ENCODE measurements at places on chromosomes 11 and 22.

DNA sequence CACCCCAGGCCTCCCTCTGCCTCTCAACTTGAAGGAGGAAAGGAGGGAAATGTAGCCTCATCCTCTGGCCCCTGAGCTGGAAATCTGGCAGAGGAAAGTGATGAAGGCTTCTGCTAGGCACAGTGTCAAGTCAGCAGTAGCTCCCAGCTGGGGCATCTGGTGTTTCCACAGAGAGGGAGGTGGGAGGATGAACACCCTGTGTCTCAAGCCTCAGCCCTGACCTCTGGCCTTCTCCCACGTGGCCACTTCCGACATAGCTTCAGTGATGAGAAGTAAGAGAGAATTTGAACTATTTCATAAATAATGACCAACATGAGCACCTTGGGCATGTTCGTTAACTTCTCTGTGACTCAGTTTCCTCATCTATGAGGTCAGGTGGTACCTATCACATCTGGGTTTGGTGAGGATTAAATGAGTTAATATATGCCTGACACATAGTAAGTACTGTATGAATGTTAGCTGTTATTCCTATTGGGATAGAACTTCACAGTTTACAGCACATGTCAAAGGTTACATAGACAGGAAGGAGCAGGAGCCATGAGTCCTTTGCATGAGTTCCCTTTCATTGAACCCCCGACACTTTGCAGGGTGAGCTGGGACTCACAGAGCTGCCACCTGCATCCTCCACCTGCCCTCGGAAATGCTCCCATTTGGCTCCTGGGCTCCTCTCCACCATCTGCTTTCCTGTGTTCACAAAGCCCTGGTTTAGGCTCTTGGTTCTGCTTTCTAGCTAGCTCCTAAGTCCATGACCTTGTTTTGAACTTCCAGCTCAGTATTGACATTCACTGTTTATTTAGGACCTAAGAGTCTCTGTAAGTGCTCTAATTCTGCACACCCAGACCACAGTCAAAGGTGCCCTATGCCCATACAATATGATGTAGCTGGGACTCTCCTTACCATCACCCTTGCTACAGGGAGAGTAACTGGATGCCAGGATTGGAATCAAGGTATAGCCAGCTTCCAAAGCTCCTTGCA, 61.7 kb downstream of the CSNK2A3 start:
- DNase-seq, result no peak

DNA sequence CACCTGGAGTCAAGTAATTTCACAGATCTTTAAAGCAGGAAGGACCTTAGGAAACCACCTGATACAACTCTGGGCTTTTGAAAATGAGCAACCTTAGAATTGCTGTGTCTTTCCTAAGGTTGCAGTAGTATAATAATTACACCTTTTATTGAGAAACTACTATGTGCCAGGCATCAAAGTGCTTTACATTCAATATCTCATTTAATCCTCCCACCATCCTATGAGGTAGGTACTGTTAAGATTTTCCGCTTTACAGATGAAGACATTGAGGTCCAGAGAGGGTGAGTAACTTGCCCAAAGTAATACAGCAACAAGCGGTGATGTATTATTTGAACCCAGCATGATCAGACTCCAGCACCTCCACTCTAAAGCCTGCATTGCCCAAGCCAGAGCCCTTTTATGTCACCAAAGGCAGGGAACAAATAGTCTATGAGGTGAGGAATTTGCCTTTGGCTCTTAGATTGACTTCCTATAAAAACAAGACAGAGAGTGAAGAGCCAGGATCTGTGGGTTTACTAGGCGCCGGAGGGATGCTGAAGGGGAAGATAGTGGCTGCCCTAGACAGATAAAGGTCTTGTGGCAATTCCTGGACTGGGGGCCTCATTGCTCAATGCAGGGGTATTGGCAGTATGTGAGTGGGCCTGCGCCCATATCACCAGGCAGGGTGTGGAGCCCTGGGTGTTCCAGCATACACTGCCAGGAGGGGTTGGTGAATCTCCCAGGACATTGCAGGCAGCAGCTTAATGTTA, 157.1 kb downstream of the FBXO7 start:
- DNase-seq, result no peak

GRCh38 chr11:123473941-123474677, 44.0 kb downstream of the GRAMD1B start:
- no peak for DNase-seq

DNA sequence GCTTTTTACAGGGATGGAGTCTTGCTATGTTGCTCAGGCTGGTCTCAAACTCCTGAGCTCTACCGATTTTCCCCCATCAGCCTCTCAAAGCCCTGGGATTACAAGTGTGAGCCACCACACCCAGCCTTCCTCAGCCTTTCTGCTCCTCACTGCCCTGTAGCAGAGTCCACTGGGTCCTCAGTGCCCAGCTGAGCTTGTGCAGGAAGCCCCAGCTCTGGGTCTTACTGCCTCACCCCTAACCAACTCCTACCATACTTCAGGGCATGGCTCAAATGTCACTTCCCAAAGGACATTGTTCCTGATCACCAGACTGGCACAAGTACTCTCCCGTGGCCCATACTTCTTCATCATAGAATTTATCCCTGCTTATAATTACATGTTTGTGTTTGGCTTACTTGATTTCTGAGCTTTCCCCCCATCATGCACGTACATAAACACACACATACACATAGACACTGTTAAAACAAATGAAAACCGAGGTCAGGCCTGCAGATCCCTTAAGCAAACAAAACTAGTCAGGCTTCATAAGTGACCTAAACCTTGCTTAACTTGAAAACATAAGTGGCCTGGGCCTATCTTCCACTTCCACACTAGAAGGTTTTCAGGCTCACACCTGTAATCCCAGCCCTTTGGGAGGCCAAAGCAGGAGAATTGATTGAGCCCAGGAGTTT, 14.0 kb upstream of the SLC43A3 start:
- DNase-seq, result no peak

- no peak for DNase-seq
Measured at GRCh38 chr11:61732705-61733104, 19.7 kb upstream of the MYRF start.

GRCh38 chr11:115135936-115136335, 368.3 kb downstream of the CADM1 start:
- no peak for DNase-seq

DNA sequence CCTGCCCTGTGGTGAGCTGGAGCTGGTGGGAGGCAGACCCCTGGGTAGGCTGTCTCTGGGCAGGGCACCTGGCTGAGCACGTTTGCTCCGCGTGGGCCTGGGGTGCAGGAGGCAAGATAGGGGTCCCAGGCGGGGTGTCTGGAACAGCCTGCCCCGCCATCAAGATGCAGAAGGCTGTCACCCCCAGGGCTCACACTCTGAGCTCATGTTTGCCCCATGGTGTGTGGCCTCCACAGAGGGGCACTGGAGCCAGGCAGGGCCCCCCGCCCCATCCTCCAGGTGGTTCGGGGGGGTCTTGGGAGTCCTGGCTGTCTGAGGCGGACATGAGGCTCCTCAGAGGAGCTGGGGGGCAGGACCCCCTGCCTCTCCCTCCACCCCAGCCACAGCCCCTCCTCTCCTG, 28.9 kb upstream of the CARS1 start:
- DNase-seq, result no peak

DNA sequence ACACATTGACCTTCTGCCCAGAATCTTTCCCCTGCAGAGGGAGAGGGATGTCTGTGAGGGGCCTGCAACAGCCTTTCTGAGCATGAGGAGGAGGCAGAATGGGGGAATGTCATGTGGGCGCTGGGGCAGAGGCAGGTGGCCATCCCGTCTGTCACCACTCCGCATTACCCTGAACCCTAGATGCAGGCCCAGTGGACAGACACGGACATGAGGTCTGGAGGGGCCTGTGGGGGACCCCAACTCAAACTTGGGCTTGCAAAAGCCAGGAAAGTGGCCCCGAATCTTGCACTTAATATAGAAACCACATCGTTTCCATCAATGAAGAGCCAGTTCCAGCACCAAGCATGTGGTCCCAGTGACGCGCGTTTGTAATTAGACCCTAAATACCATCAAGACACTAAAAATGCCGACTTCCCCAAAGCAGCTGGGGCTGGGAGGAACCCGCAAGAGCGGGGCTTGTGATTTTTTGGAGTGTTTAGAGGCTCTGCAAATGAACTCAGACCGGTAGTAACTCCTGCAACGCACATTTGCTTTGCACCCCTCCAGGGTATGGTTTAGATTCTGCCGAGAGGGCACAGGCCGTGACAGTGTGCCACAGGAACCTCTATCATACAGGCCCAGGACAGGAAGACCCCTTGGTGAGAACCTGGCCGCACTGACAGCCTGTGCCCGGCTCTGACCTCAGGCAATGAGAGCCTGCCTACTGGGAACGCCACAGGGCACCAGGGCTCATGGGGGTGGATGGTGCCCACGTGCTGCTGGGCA, 109.3 kb downstream of the CTTN start:
- DNase-seq, result no peak
